ENCODE measurements at places on chromosomes 5 and 9.

DNA sequence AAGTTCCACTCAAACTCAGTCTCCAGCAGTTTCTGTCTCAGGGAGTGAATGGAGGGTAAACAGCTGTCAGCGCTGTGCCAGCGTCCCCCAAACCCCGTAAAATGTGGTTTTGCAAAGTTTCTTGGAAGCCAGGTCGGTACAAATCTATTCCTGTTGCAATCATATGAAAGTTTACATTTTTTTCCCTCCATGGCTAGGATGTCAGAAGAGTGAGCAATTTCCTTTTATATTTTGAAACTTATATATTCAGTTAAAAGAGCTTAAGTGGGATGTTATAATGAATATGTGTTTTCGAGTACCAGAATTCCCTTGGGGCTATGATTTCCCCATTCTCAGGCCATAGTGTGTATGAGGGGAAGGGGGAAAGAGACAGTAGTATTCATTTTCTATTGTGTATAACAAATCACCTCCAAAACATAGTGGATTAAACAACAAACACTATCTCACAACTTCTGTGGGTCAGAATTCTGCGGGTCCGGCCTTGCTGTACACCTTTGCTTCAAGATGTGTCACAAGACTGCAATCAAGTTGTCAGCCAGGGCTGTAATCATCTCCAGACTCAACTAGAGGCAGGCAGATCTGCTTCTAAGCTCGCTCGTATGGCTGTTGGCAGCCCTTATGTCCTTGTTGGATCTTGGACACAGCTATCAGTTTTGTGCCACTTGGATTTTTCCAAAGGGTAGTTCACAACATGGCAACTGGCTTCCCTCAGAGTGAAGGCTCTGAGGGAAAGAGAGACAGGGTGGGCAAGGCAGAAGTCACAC, 107.4 kb downstream of the SNX18 start:
- H3K27ac ChIP-seq = no peak overlapping the region
- H3K4me3 ChIP-seq = no peak overlapping the region
- no peaks in the 10 kb centered on the region for H3K4me1 ChIP-seq
- H3K36me3 ChIP-seq = no peaks in the 10 kb centered on the region

GRCh38 chr5:148760945-148761638, 65.3 kb upstream of the ADRB2 start:
- no peak overlapping the region for H3K4me3 ChIP-seq
- no peaks in the 10 kb centered on the region for H3K4me1 ChIP-seq
- H3K36me3 ChIP-seq = no peaks in the 10 kb centered on the region
- no peak for DNase-seq

DNA sequence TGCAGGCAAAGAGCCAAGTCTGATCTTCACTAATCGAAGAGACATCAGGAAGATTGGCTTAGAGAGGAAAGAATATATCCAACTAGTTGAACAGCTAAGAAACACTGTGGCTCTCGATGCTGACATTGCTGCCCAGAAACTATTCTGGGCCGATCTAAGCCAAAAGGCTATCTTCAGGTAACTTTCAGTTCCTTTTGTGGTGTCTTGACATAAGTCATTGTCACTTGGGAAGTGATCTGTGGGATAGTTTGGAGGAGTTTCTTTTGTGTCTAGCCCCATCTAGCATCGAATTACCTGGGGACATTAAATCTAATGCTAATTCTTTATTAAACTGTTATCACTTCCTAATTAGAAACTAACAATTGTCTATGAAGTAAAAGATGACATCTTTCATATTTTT, 24.0 kb downstream of the VLDLR start:
- no peak overlapping the region for H3K27ac ChIP-seq
- H3K4me1 ChIP-seq = no peaks in the 10 kb centered on the region
- no peaks in the 10 kb centered on the region for H3K27me3 ChIP-seq
- no peak for DNase-seq
- no peak overlapping the region for H3K4me3 ChIP-seq
- peaks cover 57% of the 10 kb centered on the region for H3K36me3 ChIP-seq

DNA sequence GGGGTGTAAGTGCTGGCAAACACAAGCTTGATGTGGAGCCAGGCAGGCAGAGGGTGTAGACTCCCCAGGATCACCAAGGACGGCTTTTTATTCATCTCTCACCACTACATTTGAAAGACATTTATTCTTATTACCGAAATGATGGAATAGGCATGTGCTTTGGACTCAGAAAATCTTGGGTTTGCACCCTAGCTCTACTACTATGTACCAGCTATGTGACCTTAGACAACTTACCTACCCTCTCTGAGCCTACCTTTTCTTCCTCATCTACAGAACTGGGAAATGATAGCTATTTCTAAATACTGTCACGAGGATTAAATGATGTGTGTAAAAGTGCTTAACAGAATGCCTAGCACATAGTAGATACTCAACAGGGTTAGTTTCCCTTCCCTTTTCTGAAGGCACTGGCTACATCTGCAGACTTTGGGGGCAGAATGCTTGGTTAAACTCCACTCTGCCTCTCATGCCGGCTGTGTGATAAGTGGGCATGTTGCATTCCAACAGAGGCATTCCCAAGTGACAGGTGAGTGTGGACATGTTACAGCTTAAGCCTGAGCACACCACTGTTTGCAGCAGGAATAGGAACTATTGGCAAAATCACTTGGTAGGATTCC, 94.8 kb downstream of the SLC1A3 start:
- H3K4me3 ChIP-seq = no peak overlapping the region
- H3K27me3 ChIP-seq = no peaks in the 10 kb centered on the region
- no peak for DNase-seq
- H3K27ac ChIP-seq = no peak overlapping the region
- H3K36me3 ChIP-seq = no peaks in the 10 kb centered on the region

Measured in iPS DF 6.9 (cell line).